Hepatocyte (in vitro differentiated cells): ENCODE measurements at places on chromosomes 13 and 19. TPM values are rescaled to one million over a fixed set of nuclear protein-coding genes. Genes with fewer than 3 reads are reported as not detected.

DNA sequence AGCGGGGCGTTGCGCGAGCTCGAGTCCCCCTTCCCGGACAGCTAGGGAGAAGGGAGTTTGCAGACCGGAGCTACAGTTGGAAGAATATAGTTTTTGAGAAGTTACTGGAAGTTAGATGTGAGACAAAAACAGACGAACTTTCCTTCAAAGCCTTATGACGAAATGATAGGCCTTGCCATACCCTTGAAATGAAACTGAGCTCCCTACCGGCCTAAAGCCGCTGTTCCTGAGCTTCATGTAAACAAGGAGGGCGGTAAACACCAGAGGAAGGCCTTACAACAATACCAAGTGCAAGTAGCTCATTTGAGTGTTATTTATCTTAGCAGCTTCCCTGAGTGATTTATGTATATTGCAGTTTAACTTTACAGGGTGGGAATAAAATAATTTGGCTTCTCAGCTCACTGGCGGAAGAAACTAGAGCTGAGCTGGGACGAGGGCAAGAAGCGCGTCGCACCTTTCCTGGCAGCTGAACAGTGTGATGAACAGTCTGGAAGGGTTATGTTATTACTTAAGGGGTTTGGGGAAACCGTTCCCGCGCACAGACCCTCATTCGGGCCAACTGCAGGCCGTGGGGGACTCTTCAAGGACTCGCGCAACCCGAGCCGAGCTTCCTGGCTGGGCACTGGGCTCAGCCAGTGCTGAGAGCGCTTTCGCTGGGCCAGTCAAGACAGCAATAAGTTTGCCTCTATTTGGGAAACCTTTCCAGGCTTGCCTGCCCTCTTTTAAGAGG lies 111.2 kb downstream of the KCNRG start:
- DNase-seq: peak; percentile 56

The ATP1A3 gene
- 0.03 TPM in 1 of 2 replicates, not detected in the other for total RNA-seq

- DNase-seq: no peak
Observed at GRCh38 chr19:1672769-1673644, 20.6 kb upstream of the TCF3 start.

The PTPRH gene
- total RNA-seq: 30.9 and 31.5 TPM in 2 replicates

The KLK15 gene
- total RNA-seq: not detected in 2 replicates

GRCh38 chr19:38361633-38362075 lies 12.7 kb upstream of the PSMD8 start:
- peak; percentile 91 for DNase-seq

The TMPRSS9 gene
- total RNA-seq: 0.23 TPM in 1 of 2 replicates, not detected in the other

- DNase-seq: peak; percentile 72
Observed at GRCh38 chr19:51552996-51553725, 17.9 kb upstream of the ZNF175 start.

DNA sequence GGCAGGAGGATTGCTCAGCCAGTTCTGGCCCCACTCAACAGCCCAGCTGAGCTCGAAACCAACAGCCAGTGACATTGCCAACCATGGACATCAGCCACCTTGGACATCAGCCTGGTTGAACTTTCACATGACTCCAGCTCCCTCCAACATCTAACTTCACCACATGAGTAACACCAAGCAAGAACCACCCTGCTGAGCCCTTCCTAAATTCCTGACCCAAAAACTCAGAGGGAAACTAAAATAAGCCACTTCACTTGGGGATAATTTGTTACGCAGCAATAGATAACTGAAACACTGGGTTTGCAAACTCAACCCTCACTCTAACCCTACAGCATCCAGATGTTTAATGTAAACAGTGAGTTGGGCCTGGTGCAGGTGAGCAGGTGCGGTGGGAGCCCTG lies 10.7 kb upstream of the LRFN3 start:
- DNase-seq: no peak

The RFPL4A gene
- total RNA-seq: not detected in 2 replicates

DNA sequence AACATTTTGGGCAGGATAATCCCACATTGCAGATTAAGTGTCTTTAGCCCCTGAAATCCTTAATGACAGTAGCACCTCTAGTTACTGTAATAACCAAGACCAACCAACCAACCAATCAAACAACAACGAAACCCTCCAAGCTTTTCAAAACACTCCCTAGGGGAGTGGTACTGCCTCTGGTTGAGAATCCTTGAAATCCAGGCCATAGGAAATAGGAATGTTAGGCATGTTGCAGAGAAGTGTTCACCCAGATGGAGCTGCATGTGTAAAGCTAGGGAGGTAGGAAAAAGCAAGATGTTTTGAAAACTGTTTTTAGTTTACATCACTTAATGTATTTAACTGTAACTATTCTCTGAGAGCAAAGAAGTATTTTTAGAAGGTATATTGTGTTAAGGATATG lies 4.5 kb downstream of the LACC1 start:
- no peak for DNase-seq

DNA sequence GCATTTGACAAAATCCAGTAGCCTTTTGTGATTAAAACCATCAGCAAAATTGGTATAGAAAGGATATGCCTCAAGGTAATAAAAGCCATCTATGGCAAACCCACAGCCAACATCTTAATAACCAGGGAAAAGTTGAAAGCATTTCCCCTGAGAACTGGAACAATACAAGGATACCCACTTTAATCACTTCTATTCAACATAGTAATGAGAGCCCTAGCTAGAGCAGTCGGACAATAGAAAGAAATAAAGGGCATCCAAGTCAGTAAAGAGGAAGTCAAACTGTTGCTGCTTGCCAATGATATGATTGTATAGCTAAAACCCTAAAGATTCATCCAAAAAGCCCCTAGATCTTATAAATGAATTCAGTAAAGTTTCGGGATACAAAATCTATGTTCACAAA lies 1510.3 kb downstream of the PCDH9 start:
- DNase-seq: no peak

DNA sequence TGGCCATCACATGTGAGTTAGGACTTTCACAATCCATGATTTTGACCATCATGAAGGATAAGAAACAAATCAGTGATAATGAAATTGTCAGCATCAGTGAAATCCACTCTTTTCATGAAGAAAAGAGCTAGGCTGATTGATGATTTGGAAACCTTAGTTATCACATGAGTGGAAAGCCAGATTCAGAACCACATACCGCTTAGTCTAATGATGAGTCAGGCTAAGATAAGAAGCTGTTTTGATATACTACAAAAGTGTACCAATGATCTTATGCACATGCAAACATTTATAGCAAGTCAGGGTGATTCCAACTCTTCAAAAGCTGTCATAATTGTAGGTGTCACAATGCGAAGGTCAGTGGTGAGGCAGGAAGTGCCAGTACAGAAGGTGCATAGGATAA lies 519.3 kb downstream of the GPC6 start:
- no peak for DNase-seq

The TUBB4A gene
- 1.2 and 4.4 TPM in 2 replicates for total RNA-seq

DNA sequence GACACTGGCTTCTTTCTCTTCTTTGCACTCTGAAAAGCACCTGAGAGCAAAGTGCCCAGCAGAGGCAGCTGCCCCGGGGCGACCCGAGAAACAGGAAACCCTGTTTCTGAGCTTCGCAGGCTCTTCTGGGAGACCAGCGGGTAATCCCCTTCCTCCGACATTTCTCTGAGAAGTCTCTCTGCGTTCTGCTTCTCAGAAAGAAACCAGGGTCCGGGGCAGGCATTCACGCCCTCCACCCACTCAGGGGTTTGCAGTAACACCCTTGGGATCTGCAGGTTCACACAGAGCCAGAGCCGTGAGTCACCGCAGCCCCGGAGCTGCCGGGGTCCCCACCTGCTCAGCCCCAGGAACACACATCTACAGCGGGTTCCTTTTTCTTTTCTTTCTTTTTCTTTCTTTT lies 86.0 kb downstream of the GADD45B start:
- DNase-seq: no peak

- DNase-seq: no peak
Observed at GRCh38 chr13:106036870-106037269, 498.6 kb downstream of the EFNB2 start.
